ENCODE measurements at places on chromosomes 3 and 15.

GRCh38 chr15:78540141-78540870 is at the start of gene PSMA4:
PSMA4 (plus strand) TSS chr15:78540444; CDS start chr15:78541928, 1,484 bp downstream.
- peak; percentile 96 for DNase-seq

DNA sequence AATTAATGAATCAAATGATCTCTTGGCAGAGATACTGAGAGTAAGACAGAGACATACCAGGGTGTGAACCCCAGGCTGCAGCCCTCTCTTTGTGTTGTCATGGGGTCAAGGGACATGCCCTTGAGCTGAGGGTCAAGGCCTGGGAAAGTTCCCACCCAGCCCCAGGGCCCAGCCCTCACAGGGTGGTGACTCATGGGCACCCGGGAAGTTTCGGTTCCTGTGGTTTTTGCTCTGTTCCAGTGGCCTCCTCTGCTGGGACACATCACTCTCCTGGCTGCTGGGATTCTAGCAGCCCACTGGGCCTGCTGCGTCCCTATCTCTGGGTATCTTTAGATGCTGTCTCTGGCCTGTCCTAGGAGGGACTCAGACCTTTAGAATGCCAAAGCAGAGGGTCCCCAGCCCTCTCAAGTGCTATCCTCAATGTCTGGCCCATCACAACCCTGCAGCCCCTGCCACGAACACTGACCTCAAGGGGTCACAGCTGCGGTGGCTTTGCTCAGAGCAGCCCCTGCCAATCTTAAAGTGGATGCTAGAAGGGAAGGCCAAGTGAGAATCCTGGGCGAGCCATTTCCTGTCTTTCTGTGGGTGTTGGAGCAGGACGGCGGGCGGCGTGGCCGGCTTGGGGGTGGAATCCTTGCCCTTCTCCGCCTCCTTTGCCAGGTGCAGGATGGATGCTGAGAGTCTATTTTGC is 148.4 kb upstream of the TLE3 start:
- no peak for DNase-seq

DNA sequence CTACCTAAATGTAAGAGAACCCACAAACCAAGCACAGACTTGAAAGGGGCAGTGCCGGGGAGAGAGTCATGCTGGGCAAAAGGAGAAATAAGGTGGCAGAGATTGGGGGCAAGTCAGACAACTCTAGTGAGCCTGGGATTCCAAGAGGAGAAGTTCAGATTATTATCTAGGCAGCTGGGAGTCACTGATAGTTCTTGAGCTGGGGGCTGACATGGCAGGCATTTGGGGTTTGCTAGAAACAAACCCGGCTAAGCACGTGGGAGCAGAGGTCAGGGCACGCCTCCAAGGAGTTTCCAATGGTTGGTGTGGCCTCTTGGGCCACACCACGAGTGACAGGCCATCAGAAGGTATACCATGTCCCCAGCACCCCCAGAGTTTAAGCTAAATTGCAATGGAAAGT is 27.6 kb downstream of the SLC6A6 start:
- DNase-seq = no peak

DNA sequence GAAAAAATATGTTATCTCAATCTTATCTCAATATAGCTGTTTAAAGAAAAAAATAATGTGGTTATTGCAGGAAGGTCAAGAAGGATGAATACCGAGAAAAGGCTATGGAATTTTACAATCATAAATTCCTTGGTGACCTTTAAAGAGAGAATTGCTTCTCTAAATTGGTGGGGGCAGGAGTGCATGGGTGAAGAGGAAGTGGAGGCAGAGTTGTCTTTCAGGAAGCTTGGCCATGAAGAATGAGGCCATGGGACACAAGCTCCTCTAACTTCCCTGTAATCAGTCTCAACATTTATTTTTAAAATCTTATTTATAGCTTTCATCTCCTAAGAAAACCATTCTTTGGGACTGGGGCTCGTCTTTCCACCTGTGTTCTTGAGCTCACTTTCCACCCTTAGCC is 22.4 kb upstream of the ALDH1A2 start:
- no peak for DNase-seq

DNA sequence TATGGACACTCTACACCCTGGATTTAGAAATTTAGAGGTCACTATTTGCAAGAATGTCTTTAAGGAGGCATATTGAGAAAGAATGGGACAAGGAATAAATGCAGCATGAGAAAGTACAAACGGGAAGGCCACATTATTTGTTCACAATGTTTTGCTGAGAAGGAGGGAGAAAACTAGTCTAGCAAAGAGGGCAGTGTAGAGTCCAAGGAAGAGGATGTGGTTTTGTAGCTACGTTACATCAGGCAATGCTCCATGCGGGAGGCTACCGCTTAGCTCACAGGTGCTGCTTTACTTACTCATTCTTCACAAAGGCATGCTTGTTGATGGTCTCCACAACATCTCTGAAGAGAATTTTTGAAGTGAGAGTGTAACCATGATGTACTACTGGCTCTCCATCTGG is 191.1 kb downstream of the PLCH1 start:
- no peak for DNase-seq

- DNase-seq = no peak
These were observed 155.1 kb upstream of the TBL1XR1 start for GRCh38 chr3:177352424-177352823.

- no peak for DNase-seq
These were observed at the start of gene GADL1 for GRCh38 chr3:30894521-30895251. GADL1 (minus strand) TSS chr3:30894661; CDS start chr3:30894614, 47 bp downstream.

DNA sequence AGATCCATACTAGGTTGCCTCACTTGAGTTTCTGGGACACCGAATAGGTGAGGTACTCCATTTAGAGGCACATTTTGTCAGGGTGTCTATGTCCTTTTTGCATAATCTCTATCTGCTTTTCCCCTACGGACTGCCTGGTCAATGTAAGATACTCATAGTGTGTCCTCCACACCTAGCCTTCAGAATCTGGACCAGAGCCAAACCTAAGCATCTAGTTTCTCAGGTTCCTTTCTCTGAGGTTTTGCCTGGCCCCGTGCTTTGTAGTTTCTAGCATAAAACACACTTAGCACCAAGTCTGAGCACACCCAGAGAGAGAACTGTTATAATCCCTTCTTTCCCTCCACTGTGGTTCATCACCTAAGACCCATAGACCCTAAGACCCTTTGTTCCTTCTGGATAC is 105.9 kb upstream of the MLF1 start:
- no peak for DNase-seq

- no peak for DNase-seq
These were observed 24.7 kb downstream of the SLC15A2 start for GRCh38 chr3:121918779-121919483.

DNA sequence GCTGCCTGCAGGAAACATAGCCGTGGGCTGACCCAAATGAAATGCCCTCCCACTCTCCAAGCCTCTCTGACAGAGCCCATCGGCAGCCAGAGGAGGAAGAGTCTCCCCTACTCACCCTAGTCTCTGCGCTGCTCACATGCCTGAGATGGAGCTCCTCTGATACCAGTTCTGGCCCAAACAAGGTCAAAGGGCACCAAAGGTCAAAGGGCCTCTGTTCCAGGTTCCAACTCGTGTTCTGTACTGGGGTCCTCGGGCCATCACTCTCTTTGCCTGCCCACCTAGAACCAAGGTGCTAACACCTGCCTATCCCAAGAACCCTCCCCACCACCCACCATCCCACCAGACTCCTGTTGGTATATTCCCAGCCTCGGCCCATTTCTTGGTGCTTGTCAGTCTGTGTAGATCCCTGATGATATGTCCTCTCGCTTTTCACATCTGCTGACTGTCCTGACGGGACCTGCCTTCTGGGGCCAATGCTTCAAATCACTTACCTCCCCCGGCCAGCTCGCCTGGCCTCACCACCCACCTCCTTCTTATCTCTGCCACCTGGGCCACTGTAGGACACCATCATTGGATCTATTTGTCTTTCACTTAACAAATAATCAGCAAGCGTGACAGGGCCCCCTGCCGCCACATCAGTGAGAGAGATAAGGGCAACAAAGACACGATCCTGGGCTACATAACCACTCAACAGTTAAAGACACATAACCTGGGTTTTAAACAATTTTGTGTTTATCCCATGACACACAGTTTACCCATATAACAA is 90.4 kb downstream of the SRGAP3 start:
- DNase-seq = no peak

DNA sequence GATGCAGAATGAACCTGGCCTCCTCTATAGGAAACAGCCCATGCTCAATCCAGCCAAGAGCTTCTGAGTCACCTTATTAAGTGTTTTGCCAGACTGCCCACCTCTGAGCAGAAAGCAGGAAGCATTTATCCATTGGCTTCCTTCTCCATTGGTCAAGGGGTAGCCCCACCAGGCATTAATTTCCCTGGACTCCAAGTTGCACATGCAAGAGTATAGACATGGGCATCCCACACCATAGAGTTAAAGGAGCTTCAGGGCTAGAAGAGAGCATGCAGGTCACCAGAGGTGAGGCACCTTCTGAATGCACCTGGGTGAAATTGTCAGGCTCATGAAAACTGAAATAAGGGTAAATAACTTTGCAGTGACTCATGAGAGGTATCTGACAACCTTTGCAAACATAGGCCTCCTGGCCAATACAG is 230.8 kb upstream of the STAC start:
- no peak for DNase-seq

GRCh38 chr15:71115567-71116351 is 488 bp downstream of the THSD4 start:
- DNase-seq = peak; percentile 3

DNA sequence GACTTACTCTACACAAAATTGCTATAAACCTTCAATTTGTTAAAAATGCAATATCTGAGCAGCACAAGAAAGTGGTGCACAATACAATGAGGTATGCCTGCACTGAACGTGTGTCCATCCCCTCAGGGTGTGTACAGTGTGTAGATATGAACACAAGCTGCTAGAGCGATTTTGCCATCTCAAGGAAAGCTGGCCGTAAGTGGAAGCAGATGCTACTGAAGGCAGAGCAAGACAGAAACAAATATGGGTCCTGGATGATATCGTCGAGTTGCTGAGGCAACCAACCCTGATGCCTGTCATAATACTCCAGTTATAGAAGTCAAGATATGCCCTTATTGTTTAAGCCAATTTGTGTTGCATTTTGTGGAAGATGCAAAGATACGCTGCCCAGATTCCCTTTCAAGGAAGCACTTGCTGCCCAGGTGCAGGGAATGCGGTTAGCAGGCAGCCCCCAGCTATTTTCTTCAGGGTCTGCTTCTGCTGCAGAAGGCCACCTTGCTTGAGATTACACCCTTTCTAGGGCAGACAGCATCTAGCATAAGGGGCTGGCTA is 25.8 kb upstream of the EHHADH start:
- no peak for DNase-seq

DNA sequence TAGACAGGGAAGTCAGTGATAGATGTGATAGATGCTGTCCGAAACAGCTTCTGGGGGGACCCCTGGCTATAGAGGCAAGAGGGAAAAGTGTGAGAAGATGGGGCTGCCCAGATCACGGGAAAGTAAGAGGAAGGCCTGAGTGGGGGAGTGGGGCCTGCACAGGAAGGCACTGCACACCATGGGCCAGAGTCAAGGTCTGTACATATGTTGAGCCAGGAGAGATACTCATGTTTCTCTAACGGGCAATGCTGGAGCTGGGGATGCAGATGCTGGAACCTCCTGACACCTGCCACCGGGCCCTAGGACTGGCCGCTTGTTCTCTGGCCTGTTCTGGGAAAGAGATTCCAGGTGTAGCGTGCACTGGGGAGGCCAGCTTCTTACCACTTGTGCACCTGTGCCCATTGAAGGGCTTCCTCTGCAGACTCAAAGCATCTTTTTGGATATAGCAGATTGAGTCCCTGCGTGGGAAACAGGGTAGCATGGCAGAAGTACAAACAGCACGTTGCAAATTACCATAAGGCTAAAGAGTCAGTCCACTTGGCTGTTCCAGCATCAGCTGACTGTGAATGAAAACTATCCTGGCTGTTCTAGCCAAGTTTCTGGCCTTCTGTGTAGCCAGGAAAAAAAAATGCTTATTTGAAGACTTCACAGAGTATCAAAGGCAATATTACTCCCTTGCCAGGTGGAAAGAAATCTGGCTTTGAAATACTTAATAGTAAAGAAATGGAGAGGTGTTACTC is 77.1 kb upstream of the GSK3B start:
- no peak for DNase-seq

- DNase-seq = no peak
These were observed 460.2 kb downstream of the OCA2 start for GRCh38 chr15:27638958-27639357.

- DNase-seq = no peak
These were observed 29.6 kb downstream of the PLSCR4 start for GRCh38 chr3:146221276-146221675.

GRCh38 chr3:126101521-126101982 is 17.6 kb upstream of the SLC41A3 start:
- no peak for DNase-seq

GRCh38 chr3:128311441-128311844 is 155.2 kb downstream of the DNAJB8 start:
- DNase-seq = no peak

DNA sequence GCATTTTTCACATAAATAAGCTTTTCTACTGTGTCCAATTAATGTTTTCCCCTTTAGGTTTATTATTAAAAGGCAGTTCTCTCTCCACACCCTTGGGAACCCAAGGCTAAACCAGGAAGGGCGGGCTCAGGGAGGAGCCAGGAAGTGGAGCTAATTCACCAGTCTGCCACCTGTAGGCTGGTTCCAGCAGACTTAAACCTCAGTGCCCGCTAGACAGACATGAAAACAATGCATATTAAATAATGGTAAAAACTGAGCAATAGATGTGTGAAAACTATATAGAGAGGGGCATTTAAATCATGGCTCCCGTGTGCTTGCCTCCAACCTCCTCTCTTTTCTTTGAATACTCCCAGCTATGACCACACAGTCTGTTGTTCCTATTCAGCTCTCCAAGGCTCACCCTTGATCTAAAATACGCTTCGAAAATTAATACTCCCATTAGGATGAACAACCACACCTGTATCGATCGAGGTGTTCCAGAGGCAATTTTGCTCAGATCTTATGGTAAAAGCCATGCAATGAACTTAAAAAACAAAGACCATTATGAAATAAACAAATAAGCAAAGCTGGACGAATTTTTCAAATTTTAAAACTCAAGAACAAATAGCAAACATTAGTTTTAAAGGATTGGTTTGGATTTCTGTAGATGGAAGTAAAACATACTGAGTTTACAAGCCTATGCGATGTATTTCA is 253.3 kb downstream of the TJP1 start:
- no peak for DNase-seq

GRCh38 chr15:84836844-84837243 is 19.7 kb downstream of the ALPK3 start:
- DNase-seq = no peak

DNA sequence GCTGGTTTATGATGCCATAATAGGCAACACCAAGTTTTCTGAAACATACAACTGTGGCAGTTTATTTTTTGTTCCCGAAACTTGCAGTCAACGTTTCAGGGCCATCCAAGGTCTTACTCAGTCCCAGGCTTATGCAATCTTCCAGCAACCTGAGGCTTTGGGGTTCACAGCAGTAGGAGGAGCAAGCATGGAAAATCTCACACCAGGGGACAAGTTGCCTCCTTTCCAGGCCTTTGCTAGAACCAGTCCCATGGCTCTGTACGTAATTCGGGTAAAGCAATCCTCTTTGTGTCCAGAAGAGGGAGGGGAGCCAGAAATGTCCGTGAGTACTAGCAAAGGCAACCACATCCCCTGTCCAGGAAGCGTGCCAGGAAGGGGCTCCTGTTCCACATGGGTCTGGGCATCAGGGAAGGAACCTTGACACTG is 4.7 kb upstream of the FAM240A start:
- no peak for DNase-seq
